ENCODE measurements at places on chromosomes 6 and 20. TPM values are rescaled to one million over a fixed set of nuclear protein-coding genes. Genes with fewer than 3 reads are reported as not detected.

The OPRM1 gene
- total RNA-seq, result not detected

The PCNA gene
- total RNA-seq, result 22.8 TPM

The SNAI1 gene
- 3.3 TPM for total RNA-seq

The SYNDIG1 gene
- total RNA-seq, result 0.78 TPM

The RBM24 gene
- not detected for total RNA-seq

DNA sequence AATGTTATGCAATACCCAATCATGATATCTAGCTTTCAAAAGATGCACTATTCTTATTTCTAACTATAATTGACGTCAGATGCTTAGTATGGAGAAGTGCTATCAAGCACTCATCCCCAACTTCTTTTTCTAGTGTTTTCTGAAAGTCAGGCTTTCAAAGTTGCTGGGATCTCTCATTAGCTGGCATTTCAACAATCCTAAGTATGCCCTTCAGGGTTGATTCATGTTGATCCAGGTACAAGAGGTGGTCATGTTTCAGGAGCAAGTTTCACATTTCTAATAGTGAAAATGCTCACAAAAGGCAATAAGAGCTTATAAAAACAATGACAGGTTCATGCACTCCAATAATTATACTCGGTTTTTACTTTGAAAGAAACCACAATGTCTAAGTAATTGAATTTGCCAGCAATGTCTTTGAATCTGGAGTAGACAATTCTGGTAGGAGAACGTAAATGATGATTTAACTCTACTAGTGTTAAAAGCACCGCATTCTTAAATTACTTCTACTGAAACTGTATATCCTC, 193.7 kb upstream of the KHDRBS2 start:
- DNase-seq, result no peak

- DNase-seq, result no peak
Measured at GRCh38 chr20:47825011-47825762, 39.9 kb upstream of the SULF2 start.

DNA sequence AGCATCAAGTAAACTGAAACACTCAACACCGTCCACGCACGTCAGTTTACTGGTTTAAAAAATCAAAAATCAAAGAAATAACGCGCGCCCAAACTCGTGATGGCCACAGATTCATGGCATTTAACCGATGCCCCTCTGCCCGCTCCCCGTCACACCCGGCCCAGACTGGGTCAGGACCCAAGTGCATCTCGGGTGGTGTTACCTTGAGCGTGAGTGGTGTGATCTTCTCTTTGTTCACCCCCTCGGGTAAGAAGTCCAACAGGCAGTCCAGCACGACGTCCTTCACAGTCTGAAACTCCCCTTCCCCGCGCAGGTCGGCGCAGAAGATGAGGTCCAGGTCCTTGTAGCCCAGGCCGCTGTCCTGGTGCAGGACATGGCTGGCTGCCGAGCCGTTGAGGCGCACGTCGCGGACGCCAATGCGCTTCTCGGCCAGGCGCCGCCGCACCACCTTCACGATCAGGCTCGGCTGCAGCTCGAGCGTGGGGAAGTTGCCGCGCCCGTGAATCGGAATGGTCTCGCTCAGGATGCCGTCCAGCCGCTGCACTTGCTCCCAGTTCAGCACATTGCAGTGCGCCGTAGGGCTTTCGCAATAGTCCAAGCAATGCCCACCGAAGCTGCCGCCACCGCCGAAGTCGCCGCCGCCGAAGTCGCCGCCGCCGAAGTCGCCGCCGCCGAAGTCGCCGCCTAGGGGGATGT, 945 bp downstream of the TENT5A start:
- peak; percentile 64 for DNase-seq

DNA sequence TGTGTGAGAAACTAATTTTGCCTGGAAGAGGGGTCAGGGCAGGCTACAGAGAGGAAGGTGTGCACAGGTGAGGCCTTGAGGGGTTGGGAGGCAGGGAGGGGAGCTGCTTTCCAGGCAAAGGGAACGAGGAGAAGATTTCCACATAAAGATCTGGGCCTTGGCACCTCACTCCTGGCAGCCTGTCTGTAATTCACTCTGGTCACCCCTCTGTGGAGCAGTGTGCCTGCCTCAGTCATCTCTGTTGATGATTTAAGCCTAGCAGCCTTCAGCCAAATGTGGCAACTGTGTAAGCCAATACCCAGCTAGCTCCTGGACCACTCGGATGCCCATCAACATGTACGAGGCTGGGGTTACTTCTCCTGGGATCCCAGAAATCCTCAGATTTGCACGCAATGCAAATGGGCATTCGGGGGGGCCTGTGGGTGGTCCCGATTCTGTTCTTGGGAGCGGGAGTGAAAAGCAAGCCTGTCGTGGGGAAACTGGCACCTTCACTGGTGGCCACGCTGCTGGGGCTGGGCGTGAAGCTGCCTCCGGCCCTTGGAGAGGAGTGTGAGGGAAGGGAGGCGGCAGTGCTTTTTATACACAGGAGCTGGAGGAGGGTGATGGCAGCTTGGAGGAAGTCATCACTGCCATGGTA, 360.4 kb downstream of the ZFAND3 start:
- DNase-seq, result no peak

DNA sequence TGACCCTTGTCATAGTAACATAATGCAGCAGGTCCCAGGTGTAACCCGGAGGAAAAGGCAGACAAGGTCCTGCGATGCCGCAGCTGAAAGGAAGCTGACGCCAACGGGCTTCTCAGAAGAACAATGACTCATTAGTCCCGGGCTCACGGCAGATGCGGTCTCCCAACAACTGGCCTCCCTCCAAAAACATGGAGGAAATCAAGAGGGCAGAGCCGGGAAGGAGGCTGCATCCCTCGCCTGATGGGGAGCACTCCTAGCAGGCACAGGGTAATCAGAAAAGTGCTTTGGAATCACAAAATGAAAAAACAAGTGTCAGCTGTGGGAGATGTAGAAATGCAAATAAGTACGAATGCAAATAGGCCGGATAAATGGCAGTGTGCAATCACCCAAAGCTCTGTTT, 165.2 kb upstream of the AGPAT4 start:
- peak; percentile 90 for DNase-seq

DNA sequence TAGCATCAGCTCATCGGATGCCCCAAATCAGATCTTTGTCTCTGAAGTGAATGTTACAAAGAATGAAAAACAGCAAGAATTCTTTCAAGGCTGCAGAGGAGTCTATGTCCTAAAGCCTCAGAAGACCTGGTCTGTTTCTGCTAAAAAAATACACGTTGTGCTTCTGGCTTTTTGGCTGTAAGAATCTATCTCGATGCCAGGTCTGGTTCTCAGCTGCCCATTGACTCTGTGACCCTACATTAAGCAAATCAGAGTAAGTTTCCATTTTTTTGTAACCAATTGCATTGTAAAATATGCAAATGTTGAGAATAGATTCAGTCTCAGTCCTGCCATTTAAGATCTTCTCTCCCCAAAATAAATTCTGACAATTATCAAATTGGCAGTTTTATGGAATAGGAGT, 705.4 kb downstream of the RFPL4B start:
- no peak for DNase-seq

GRCh38 chr6:42664718-42665117, 57.7 kb downstream of the PRPH2 start:
- no peak for DNase-seq
